Umbilical cord (tissue), 2 donors: ENCODE measurements at places on chromosomes 7 and 10. TPM values are rescaled to one million over a fixed set of nuclear protein-coding genes. Genes with fewer than 3 reads are reported as not detected.

Gene CYP3A4
- 0.72 TPM for total RNA-seq

Gene CAMK2B
- total RNA-seq: not detected

Gene ICA1
- 4.3 TPM for total RNA-seq

Gene NME8
- not detected for total RNA-seq

Gene ELAPOR2
- 9.4 TPM for total RNA-seq

Gene SLC18A2
- total RNA-seq: 4.1 TPM

Gene WEE2
- 1.9 TPM for total RNA-seq

Gene SLC29A4
- 0.24 TPM for total RNA-seq

Gene NPTX2
- total RNA-seq: 14.7 TPM
